Activated naive CD4-positive, alpha-beta T cell (primary cell): ENCODE measurements at places on chromosomes 11 and 22.

GRCh38 chr22:38056969-38057891 is at the start of gene PICK1:
PICK1 (plus strand) TSS chr22:38057404; CDS start chr22:38057810, 406 bp downstream.
- DNase-seq = peak; percentile 66

- DNase-seq = no peak
These were observed 2.6 kb downstream of the ESAM start for GRCh38 chr11:124759266-124760204.

- no peak for DNase-seq
These were observed 5.6 kb upstream of the MFNG start for GRCh38 chr22:37491559-37492427.

DNA sequence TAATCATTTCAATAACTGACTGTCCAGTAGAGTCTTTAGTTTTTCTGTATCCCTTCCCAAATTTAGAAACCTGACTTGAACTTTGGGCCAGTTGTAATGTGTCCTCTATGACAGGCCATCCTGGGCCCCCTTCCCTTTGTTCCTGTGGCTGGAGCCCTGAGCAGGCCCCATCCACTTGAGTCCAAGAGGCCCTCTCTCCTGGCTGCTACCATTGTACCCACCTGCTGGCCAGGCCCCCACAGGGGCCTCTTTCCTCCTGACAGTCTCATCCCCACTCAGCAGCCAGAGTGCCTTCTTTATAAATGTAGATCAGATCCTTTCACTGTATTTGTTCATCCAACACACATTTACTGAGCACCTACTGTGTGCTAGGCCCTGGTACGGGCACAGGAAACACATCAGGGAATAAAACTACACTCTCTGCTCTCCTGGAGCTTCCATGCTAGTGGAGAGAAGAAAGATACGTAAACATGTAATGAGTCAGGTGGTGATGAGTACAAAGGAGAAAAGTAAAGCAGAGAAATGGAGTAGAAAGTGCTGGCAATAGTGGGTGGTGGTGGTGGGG is 2.7 kb upstream of the LRP5 start:
- no peak for DNase-seq

GRCh38 chr11:34599406-34599945 is 21.4 kb upstream of the EHF start:
- DNase-seq = no peak

- no peak for DNase-seq
These were observed 17.9 kb upstream of the ADA2 start for GRCh38 chr22:17237038-17237668.

DNA sequence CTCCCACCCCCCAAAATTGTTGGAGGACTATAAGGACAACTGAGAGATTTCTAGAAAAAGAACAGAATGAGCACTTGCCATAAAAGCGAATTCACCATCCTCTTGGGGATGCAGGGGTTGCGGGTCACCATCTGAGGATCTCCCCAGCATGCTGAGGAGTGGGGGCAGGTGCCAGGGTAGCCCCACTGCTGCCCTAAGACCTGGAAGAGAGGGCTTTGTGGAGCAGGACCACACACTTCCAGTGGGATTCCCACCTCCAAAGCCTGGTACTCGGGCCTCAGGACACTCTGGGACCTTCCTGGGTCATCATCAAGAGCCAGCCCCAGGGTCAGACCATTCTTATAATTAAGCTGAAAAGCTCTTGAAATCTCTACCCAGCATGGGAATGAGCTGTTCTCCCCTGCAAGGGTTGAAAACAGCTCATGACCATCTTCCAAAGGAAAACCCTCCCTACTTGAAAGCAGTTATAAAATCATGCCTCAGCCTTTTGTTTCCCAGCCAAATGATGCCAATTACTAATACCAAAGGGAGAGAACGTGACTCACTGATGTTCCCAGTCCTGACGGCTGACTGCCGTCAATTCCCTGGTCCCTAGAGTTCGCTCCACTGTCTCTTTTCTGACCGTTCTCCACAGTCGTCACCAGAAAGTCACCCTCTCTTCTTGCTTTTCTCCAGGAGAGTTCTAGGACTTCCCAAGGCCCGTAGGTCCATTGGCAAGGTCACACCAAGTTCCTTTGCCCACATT is 76.8 kb upstream of the CREB3L1 start:
- DNase-seq = no peak

- no peak for DNase-seq
These were observed 7.8 kb upstream of the DKK3 start for GRCh38 chr11:12016246-12016645.

DNA sequence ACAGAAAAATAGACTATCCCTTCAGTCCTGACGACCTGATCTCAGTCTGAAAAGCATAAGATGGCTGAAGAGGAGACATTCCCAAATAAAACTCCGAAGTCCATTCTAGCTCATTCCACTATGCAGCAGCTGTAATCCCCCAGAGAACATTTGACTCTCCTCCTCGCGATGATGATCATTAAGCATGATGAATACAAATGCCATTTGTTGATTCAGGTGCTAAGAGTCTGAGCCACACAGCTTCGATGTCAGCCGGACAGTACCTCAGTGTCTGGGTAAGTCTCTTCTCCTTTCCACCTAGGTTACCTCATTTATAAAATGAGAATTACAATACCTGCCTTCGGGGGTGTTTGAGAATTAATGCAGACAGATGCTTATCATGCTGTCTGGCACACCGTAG is 94.8 kb downstream of the TENM4 start:
- no peak for DNase-seq

- DNase-seq = no peak
These were observed 10.8 kb upstream of the TPP1 start for GRCh38 chr11:6629892-6630631.

DNA sequence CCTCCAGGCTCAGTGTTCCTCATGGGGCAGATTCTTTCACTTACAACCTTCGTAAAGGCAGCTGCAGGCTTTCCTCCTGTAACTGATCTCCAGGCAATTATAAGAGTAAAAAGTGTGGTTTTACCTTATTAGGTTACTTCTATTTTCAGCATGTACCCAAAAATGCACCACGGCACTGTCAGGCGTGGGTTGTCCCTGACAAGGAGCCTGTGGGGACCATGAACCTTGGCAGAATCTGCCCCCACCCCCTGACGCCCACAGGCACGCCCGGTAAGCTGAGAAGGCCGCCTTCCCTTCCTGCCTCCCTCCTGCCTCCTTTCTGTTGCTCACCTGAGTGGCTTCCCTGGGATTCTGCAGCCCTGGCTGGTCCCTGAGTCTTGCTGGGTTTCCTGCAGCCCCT is 1383.3 kb downstream of the TBC1D22A start:
- no peak for DNase-seq

DNA sequence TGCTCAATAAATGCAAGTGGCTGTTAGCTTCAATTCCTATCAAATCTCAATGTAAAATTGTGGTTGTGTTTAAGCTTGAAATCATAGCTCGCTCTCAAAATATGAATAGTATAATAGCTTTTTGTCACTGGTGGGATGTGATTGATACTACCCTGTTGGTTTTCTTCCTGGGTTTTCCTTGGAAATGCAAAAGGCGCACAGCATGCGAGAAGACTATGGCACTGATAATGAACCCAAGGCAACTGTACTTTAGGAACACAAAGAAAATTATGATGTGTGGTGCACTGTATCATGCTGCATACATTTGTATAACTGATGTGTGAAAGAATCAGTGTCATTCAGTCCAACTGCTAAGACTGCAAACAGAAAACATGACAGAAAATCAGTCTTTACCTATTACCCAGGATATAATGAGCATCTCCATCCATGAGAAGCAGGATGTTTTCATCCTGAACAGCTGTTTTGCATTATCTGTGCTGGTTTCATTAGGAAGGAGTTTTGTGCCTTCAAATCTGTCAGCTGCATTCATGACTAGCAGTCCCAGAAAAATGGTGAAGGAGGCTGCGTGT is 101.2 kb downstream of the TRPC6 start:
- DNase-seq = no peak

- no peak for DNase-seq
These were observed 34.1 kb upstream of the CD81 start for GRCh38 chr11:2342981-2343380.

GRCh38 chr22:29346659-29347058 is 31.2 kb upstream of the RASL10A start:
- DNase-seq = no peak
